ENCODE measurements at places on chromosomes 16 and 17.

- DNase-seq = no peak
These were observed 20.1 kb downstream of the UNC119 start for GRCh38 chr17:28532050-28532960.

DNA sequence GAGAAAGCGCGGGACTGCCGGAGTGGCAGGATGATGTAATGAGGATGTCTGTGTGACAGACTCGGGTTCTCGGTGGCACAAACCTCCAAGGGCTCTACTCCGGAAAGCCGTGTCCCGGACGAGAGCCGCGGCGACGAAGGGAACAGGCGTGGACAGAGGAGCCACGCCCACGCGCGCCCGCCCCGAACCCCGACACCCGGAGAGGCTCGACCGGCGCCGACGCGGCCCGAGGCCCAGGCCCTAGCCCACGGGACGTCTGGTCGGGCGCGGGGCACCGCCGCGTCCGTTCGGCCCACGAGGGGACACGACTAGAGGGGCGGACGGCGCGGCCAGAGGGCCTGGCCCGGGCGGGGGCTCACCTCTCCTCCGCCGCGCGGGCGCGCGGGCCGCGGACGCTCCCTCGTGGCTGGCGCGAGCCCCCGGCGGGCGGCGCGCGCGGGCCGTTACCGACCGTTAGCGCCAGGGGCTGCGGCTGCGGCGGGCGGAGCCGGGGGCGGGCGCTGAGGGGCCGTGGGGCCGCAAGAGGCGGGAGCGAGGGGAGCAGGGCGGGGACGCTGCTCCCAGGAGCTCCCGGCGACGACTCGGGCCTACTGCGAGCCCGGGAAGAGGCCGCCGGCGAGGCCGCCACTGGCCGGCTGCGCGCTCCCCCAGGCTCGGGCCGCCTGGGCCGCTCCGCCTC, 2.1 kb upstream of the IRX5 start:
- DNase-seq = peak; percentile 69

- no peak for DNase-seq
These were observed 2.1 kb downstream of the KREMEN2 start for GRCh38 chr16:2966043-2966807.

GRCh38 chr17:82215095-82215971, 2.7 kb upstream of the CCDC57 start:
- DNase-seq = no peak

DNA sequence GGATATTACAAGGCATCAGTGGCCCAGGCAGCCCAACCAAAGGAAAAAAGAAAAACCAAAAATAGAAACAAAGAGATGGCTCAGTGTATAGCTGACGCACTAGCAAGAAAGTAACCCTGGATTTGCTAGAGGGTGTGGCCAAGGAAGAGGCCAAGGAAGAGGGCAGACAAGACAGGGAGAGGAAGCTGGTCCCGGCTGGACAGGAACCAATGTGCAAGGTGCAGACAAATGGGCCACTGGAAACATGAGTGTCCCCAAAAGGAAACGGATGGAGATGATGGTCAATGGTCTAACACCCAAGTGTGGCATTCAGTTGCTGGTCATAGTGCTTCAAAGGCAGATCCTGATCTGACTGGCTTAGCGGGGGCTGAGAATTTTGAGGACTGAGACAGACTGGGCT, 10.7 kb downstream of the POLR3K start:
- DNase-seq = no peak

DNA sequence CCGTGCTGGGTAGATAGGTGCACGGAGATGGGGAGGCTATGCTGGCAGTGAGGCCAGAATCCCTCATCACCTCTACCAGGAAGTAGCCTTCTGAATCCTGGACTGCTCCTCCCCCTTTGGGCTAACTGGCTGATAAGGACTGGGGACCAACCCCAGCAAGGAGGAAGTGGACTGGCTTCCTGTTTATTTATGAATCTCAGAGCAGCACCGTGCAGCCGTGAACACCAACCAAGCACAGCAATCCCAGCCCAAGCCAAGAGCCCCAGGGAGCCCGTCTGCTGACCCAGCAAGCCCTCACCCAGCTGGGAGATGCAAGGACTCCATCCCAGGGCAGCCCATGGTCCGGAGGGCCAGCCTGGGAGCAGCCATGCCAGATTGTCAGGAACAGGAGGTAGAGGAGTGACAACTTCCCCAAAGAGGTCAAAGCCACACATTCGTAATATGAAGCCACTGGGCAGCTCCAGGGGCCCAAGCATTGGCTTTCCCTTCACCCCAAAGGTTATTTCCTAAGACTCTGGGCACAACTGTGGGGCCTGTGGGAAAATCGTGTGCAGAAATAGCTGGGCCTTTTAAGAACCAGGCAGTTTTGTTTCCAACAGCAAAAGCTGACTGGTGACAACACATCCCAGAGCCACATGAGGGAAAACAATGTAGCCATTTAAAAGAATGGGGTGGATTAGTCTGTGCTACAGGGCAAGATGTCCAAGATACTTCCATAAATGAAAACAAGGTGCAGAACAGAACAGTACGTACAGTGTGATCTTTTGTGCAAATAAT, 23.9 kb downstream of the PHB1 start:
- peak; percentile 70 for DNase-seq

DNA sequence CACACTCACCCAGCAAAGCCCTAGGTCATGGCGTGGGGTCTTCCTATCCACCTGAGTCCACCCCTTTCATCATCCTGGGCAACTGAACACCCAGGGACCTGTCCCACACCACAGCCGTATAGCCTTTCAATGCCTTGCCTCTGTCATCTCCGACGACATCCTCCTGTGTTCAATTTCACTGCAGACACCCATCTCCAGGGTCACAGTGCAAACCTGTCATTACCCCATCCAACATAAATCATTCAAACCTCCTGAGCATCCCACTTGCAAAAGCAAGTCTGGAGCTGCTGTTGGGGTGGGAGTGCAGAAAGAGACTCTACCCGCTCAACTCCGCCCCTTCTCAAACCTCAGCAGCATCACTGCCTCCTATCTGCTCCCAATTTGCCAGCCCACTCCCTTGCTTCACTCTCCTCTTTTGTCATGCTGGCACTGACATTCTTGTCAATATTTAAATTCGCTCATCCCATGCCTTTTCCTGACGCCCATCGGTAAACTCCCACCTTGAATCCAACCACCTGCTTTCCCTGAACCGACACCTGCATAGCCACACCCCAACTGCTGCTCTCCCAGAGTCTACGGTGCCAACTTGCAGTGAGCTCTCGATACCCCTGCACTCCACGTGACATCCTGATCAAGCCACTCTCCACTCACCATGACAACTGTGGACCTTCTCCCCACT, 37.0 kb downstream of the MARF1 start:
- no peak for DNase-seq

- DNase-seq = no peak
These were observed 957.6 kb upstream of the SOX9 start for GRCh38 chr17:71163121-71163812.
